ENCODE measurements at places on chromosomes 6 and 20.

DNA sequence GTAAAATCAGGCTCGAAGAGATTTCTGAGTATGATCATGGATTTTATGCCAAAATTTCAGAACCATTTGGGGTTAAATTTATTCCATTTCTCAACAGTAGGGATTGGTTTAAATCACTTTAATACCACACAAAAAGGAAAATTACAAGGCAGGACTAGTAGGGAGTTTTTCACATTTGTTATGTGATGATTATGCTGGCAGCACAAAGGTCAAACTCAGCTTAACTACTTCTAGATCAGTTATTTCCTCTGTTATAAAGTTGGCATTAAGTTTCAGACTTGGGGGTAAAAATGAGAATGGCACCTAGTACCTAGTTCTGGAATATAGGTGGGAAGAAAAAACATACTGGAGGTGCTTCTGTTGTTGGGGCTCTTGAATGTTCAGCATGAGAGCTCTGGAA, 39.5 kb downstream of the PHF3 start:
- no peak for DNase-seq

- no peak for DNase-seq
Observed at GRCh38 chr6:56370561-56371211, 123.3 kb upstream of the COL21A1 start.

- no peak for DNase-seq
Observed at GRCh38 chr20:63295422-63295821, 2.4 kb downstream of the COL20A1 start.

DNA sequence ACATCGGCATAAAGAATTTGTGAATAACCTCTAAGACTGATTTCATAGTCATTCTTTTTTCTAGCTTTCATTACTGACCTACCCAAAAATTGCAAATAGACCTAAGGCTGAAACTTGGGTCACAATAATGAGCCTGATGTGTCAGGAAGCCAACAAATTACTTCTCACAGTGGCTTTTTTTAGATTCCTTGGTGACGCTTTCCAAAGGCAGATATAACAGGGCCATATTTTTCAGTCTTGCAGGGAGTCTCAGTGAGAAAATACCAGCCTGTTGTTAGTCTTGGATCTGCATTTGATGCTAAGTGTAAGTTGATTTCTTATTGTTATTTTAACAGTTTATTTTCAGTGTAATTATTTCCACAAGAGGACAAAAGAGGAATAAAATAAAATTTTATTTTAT, 179.7 kb downstream of the KHDC1L start:
- no peak for DNase-seq

- no peak for DNase-seq
Observed at GRCh38 chr6:83073615-83074014, 6.1 kb downstream of the DOP1A start.

- no peak for DNase-seq
Observed at GRCh38 chr6:25017932-25018567, 82.3 kb upstream of the RIPOR2 start.
